ENCODE measurements at places on chromosomes 6 and 20.

DNA sequence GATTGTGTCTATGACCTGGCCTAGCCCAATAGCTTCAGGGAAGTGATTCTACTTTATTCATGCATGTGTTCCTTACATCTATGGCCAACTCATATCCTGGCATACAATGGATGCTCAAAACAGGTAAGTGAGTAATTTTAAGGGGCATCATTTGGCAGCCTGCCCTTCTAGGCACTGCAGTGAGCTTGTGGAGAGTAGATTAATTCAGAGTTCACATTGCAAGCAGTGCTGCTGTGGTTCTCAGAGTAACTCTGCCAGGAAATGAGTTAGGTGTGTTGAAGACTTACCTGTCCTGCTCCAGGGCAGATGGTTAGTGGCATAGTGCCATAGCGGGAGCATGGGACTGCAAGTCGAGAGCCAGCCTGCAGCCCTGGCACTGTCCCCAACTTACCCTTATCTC is 158.0 kb downstream of the SCP2D1 start:
- DNase-seq = no peak

DNA sequence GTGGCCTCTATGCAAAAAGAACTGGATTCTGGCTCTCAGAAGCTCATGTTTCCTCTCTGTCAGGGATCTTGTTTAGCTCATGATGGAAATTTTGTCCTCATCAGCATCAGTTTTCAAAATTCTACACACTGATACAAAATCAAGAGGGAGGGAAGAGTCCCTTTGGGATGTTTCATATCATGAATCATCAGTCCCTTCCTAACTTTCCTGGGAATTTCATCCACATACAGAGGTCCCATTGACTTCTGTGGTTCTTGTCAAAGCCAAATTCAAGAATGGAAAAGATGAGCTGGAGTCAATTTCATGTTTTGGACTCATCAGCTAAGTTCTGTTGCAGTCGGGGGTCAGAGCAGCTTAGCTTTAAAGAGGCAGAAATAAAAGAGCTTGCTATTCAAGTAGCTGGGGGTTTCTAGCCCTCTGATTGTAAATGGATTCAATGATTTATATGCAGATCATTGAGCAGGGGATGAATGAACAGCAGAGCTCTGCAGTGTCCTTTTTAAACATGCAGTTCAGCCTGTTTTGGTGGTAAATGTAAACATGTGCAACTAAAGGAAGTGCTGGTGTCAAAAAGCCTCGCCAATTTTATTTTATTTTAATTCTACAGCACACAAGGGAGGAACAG is 21.3 kb upstream of the TMEM14A start:
- no peak for DNase-seq

GRCh38 chr6:136104556-136104955 is 145.6 kb downstream of the MTFR2 start:
- no peak for DNase-seq

GRCh38 chr6:64672651-64673050 is 1034.4 kb downstream of the EYS start:
- no peak for DNase-seq

DNA sequence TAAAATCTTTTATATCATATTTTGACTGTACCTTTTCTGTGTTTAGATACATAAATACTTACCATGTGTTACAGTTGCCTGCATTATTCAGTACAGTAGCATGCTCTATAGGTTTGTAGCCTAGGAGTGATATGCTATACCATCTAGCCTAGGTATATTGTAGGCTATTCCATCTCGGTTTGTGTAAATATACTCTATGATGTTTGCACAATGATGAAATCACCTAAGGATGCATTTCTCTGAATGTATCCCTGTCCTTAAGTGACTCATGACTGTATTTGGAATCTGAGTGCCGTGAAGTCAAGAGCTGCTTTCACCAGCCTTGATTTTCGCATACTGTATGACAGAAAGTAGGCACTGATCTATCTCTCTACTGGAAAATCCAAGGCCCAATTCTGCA is 129.9 kb downstream of the UTRN start:
- DNase-seq = no peak

GRCh38 chr6:73308712-73309534 is 45.2 kb downstream of the DPPA5 start:
- DNase-seq = no peak

- DNase-seq = no peak
Measured at GRCh38 chr20:11502061-11502460, 415.6 kb upstream of the BTBD3 start.

GRCh38 chr20:36051318-36052116 is 83.1 kb downstream of the CNBD2 start:
- DNase-seq = no peak

- DNase-seq = no peak
Measured at GRCh38 chr6:94349227-94349626, 929.9 kb upstream of the EPHA7 start.

GRCh38 chr6:118148561-118148960 is 241.5 kb downstream of the SLC35F1 start:
- DNase-seq = no peak

DNA sequence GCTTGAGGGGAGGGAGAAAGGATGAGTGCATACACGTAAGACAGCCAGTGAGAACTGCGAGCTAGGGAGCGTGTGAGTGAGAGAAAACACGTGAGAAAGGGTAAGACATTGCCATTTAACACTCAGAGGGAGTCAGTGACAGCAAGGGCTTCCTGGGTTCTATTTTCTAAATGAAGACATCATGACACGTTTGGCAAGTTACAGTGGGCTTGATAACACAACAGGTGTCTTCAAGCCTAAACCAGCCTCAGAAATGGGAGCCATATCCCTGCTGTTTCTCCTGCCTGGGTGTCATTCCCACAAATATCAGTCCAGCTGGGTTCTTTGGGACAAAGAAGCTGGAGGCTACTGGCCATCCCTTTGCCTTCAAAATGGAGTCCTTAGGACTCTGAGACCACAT is 16.9 kb upstream of the MOCS1 start:
- DNase-seq = no peak

- DNase-seq = no peak
Measured at GRCh38 chr6:100346203-100346602, 118.5 kb downstream of the SIM1 start.

- DNase-seq = no peak
Measured at GRCh38 chr6:100307561-100307960, 157.2 kb downstream of the SIM1 start.

- no peak for DNase-seq
Measured at GRCh38 chr6:70706491-70707123, 38.9 kb downstream of the SMAP1 start.

GRCh38 chr6:12423832-12424231 is 133.7 kb downstream of the EDN1 start:
- no peak for DNase-seq

GRCh38 chr6:10347561-10348327 is 67.1 kb downstream of the TFAP2A start:
- DNase-seq = no peak

GRCh38 chr20:61513124-61514017 is 261.3 kb downstream of the CDH4 start:
- no peak for DNase-seq
